Suprapubic skin (tissue), 4 donors: ENCODE measurements at places on chromosomes 6 and 20.

- DNase-seq = no peak
Measured at GRCh38 chr6:37459981-37460800, 27.2 kb downstream of the CMTR1 start.

DNA sequence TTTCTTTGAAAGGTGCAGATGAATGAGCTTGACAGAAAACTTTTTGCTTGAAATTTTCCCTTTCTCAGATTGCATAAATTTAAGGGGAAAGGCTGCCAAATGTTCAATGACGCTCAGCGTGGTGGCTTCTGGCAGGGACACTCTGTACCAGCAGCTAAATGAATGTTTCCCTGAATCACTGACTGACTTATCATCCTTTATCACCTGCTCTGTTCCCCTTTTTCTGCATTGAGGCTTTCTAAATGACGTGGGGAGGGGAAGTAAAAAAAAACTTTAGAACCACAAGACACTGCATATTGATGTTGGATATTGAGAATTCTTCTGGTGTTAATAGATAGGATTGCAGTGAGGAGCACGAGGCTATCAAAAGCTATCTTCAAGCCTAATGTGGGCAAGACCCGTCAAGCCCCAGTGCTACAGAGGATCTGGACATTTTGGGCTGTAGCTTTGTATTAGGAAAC is 46.9 kb upstream of the ENPP5 start:
- no peak for DNase-seq

GRCh38 chr6:87322304-87323212 is at the start of gene SMIM8:
SMIM8 (plus strand) TSS chr6:87322588; CDS start chr6:87337032, 14,444 bp downstream.
- DNase-seq = peak; percentile 84

DNA sequence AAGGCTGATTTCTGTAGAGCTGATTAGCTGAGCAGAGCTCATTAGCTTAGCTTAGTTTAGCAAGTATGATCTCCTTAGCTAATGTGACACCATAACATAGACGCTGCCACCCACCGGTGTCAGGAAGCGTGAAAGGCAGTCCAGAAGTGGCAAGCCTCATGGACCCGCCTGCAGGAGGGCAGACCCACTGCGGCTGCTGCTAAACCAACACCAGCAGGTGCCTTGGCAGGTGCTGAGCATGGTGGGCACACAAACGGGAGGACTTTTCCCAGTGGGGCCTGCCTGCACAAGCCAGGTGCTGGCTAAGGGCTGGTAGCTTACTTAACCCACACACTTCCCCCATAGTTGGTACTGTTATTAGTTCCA is 22.7 kb downstream of the ZDHHC14 start:
- DNase-seq = no peak

- no peak for DNase-seq
Measured at GRCh38 chr6:158789115-158789917, 29.9 kb downstream of the EZR start.
